Activated T-cell treated with anti-CD3 and anti-CD28 coated beads, Interleukin-2, amount 50 U/mL, for 72 hours (primary cell): ENCODE measurements at places on chromosomes 5 and 9.

- DNase-seq: no peak
Observed at GRCh38 chr5:74954919-74955318, 88.7 kb upstream of the FAM169A start.

- no peak for DNase-seq
Observed at GRCh38 chr5:110262749-110263148, 463.7 kb downstream of the TMEM232 start.

DNA sequence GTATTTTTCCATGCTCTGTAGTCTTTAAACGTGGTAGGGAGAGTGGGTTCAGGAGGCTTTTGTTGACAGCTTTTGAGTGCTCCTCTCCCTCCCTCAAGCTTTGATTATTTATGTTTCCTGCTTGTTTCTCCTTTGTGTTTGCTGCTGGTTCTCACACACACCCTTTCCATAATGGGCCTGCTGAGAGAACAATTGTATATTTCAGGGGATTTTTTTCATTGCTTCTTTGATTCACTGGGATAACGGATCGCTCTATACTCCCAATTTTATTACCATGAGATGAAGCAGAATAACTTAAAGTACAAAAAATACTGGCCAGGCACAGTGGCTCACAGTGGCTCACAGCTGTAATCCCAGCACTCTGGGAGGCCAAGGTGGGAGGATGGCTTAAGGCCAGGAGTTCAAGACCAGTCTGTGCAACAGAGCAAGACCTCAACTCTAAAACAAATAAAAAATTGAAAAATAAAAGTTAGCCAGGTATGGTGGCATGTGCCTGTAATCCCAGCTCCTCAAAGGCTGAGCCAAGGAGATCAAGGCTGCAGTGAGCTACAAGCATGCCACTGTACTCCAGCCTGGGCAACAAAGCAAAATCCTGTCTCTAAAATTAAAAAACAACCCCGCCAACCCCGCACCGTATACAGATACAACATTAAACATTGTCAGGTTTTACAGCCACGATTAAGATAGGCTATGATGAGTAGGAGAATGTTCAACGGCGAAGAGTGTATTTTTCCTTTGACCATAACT is 66.9 kb downstream of the USP20 start:
- no peak for DNase-seq

DNA sequence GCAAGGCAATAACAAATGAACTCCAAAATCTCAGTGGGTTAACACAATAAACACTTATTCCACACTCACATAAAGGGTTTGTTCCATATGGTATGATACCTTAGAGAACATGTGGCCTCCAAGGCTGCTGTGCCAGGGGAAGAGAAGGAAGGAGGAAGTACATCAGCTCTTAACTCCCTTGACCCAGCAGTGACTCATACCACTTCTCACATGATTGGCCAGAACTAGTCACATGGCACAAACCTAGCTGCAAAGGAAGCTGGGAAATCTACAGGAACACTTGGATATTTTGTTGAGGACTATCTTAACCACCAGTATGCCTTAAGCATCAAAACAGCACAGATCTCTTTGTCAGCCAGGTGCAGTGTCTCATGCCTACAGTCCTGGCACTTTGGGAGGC is 99.3 kb downstream of the SLIT3 start:
- no peak for DNase-seq

DNA sequence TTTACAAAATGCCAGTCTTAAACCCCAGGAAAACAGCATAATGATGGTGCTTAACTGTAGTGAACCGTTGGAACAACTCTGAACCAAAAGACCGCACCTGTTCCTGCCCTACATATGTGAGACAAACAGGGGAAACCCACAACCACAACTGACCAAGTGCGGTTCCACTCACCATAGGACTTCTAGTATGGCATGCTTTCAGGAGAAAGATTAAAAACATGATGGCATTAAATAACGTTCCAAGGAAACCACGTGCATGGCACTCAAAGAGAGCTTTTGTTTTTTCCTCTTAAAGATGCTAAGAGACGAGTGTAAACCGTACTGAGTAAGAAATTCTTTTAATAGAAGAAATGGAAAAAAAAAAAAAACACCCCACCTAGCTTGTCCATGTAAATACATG is 119.8 kb downstream of the SSBP2 start:
- peak; percentile 39 for DNase-seq

DNA sequence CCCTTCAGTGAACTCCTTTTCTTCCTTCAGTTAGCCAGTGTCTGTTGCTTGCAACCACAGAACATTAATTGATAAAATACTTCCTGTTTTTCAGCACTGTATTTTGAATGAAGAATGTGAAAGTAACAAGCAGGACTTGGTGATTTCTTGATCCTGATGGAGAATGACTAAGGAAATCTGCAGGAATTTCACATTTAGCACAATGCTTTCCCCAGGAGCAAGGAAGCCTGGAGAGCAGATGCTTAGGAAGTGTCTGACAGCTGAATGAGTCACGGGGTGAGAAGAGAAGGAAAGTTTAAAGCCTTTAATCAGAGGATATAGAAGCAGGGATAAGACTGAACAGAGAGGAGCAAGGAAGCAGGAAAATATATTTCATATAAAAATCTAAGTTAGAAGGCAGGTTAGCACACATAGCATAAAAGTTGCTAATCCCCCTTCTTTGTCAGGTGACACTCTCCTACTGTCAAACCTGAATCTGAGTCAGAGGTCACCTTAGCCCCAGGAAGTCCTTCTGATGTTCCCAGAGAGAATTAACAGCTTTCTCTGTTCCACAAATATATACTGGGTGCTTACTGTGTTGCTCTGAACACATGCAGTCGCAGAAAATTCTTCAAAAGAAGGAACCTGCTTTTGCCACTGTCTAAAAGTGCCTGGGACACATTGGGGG is 59.7 kb downstream of the GNA14 start:
- no peak for DNase-seq

DNA sequence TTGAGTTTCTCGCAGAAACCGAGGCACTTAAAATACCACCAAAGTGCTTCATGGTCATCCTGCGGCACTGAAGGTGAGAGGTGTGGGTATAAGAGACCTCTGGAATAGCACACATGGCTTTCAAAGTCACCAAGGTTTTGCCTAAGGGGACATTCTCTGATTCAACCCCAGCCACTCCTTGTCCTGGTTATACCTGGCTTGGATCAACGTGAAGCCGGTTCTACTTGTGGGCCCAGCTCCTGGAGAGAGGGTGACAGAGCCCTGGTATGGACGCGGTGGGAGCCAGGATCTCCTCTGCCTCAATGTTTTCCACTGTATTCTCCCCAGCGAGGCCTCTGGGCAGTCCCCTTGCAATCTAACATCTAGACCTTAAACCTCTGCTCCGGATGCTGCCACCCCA is 132.0 kb downstream of the FSTL4 start:
- no peak for DNase-seq

GRCh38 chr9:37693260-37693659 is 42.5 kb downstream of the FRMPD1 start:
- no peak for DNase-seq

DNA sequence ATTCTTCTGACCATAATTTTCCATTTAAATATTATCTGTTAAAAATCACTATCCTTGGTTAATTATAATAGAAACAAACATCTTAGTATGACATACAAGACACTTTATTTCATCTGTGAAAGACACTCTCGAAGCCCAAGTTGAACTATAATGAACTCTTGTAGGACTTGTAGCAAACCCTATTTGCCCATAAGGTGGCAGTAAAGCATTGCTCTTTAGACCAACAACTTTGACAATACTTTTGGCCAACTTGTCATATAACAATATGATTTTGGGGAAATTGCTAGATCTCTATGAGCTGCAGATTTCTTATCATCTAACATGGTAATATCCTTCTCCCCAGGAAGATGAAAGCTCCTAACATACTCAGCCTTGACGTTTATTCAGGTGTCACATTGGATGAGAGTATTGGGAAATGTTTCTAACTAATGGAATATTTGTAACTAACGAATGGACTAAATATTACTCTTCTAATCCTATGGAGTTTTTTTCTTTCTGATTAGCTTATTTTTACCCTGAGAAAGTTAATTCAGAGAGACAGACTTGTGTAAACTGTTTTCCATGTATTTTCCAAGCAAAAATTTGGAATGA is 11.0 kb downstream of the SPINK14 start:
- DNase-seq: peak; percentile 18

DNA sequence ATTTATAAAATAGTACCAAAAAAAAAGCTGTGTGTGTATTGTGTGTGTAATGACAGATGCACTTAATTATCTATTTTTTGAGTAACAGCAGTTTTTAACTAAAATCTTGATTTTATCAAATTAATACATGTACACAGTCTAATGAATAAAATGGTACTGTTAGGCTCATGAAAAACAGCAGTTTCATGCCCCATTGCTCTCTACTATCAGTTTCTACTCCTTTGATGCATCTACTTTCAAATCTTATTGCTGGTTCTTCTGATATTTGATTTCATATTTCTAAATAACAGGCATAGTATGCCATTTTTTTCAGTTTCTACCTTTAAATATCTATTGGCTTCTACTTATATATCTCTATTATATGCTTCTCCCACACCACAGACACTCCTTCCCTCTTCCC is 117.4 kb downstream of the CCDC171 start:
- no peak for DNase-seq

DNA sequence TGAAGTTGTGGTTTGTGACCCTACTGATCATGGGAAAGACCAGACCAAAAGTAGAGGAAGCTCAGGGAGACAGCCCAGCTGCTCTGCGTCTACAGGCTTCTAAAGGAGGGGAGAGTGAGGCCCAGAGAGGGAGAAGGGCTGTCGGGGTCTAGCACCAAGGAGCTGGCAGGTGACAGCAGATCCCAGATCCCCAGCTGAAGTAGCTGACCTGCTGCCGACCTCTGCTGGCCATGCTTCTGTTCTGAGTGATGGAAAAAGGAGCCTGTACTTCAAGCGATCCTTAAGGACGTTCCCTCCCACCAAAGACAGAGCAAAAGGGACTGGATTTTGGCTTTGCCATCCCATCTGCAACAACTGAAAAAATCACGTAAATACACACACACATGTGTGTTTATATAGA is 22.7 kb upstream of the QSOX2 start:
- no peak for DNase-seq

- peak; percentile 19 for DNase-seq
Observed at GRCh38 chr5:126852841-126853271, 75.9 kb downstream of the LMNB1 start.

- no peak for DNase-seq
Observed at GRCh38 chr5:142156839-142157463, 48.4 kb downstream of the NDFIP1 start.

- no peak for DNase-seq
Observed at GRCh38 chr5:132414634-132415378, 45.3 kb downstream of the SLC22A5 start.

GRCh38 chr5:3122216-3122615 is 370.7 kb upstream of the IRX2 start:
- DNase-seq: no peak

GRCh38 chr5:143056339-143056704 is 286.1 kb downstream of the ARHGAP26 start:
- DNase-seq: no peak

- DNase-seq: no peak
Observed at GRCh38 chr5:149488645-149489306, 62.5 kb downstream of the CSNK1A1 start.

DNA sequence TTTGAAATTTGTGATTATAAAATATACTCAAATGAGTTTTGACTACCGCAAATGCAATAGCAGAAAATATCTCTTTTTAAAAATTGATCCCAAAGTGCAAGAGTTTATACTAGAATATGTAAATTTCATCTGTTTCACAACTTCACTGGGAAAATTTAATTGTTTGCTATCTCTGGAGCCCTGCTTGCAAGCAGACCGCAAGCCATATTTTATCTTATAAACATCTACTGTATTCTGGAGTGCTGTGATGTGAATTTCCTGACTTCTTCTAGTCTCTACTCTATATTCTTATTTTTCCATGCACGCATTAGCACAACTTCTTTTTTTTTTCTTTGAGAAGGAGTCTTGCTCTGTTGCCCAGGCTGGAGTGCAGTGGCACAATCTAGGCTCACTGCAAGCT is 98.7 kb downstream of the DROSHA start:
- DNase-seq: no peak

DNA sequence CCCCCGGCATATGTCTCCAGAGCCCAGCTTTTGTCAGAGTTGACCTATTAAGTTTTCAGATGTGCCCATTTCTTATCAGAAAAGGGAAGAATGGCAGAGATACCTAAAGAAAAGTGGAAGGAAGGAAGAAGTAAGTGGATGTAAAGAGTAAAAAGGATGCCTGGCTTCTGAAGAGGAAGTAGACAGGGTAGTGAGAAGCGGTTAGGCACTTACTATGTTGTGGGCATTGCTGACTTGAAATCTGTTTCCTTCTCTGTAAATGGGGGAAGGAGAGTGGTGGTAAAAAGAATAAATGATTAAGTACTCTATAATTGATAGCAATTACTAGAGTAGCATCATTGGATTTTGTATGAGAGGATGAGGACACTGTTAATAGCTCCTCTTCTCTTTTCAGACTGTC is 9.9 kb downstream of the ANP32B start:
- DNase-seq: no peak

DNA sequence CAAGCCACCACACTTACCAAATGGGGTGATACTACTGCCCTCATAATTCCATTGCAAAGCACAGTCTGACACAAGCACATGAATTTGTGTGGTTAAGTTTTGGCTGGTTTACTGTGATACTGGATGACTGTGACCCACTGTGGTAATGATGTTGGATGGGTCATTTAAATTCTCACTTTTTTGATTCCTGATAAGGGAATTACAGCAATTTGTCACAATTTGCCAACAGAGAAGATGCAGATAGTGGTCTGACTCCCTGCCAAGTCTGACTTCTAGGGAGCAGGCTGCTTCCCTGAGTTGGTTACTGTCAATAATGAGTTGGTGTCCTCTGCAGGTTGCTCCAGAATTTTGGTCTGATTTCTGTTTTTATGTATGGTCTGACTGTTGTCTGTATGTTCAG is 731.9 kb downstream of the MTRR start:
- no peak for DNase-seq

DNA sequence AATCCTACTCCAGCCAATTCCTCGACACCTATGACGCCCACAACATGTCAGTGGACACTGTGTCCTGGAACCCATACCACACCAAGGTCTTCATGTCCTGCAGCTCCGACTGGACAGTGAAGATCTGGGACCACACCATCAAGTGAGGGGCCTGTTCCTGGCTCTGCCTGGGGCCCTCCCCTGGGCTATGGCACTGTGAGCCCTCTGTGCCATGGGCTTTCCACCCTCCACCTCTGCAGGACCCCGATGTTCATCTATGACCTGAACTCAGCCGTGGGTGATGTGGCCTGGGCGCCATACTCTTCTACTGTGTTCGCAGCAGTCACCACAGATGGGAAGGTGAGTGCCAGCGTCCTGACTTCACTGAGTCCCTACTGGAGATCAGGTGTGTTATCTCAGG is 8.4 kb downstream of the ENHO start:
- DNase-seq: no peak

- DNase-seq: no peak
Observed at GRCh38 chr5:134142052-134142451, 27.6 kb downstream of the TCF7 start.

DNA sequence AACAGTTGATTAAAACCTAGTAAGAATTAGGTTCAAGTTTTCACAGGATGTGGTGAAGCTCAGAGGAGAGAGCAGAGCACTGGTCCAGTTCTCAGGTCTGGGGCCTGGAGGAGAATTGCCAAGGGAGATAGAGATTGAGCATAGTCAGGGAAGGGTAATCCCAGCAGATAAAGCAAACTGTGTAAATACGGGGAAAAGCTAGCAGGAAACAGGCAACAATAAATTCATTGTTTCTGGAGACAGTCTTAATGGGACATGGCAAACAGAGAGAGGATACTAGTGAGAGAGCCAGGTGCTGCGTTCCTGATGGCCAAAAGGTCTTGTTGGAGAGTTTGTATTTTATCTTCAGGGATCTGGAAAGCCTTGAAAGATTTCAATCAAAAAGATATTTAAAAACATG is 333.0 kb downstream of the PDE4D start:
- DNase-seq: no peak

GRCh38 chr5:154741415-154741814 is 13.8 kb upstream of the LARP1 start:
- DNase-seq: no peak
